ENCODE measurements at places on chromosomes 16 and 17.
A peak's percentile ranks its signal among the peaks of the same experiment; 100 is the strongest.

- DNase-seq, result no peak
These were observed 26.1 kb downstream of the SLC25A10 start for GRCh38 chr17:81737947-81738800.

DNA sequence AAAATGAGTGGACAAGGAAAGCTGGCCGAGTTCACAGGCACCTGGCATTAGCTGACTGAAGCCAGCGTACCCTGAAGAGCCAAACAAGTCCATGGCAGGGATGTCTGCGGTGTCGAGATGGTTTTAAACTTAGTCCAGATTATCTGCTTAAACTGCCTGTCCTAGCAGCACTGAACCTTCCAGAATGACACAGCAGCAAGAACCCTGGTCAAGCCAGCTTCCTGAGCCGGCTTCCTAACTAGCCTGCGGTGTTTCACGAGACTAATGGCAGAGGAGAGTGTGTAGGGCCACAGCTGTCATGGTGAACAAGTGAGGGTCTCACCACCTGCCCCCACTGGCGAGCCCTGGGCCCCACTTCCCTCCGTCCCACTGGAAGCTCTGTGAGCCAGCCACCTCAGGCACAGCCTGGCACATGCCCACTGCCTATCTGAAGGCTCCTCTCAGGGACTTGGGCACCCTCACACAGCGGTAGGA is 28.8 kb upstream of the MTSS2 start:
- DNase-seq, result peak; percentile 87

- DNase-seq, result no peak
These were observed 85.2 kb downstream of the GLG1 start for GRCh38 chr16:74521691-74522090.

GRCh38 chr16:81447383-81448101 is 2.9 kb downstream of the CMIP start:
- DNase-seq, result no peak

DNA sequence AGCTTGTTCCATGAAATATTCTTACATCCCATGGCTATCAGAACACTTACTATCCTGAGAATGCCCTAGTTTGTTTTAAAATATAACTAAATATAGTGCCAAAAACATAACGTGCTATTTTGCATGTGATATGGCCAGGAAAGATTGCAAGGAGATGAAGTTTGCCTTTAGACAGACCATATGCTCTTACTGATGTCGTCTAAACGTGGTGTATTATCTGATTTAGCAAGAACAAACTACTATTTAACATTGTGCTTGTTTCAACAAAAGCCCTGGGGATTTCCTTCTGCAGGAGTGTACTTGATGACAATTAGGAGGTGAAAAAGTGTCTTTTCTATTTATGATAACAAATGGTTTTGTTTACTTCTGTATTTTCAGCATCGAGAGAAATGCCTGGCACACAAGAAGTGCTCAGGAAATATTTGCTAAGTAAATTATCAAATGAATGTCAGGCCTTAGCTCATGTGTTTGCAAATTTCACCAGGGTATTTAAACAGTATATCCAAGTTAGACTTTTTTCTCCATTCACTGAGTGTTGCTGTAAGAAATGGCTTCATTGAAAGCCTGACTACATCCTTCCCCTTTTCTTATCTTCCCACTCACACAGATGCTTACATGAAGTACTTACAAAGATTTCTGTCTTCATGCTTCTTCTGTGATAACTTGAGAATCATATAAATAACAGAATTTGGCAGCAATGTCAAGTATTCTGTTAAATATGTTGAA is 1033.6 kb downstream of the CDH8 start:
- no peak for DNase-seq

- peak; percentile 80 for DNase-seq
These were observed 4.3 kb downstream of the THOC6 start for GRCh38 chr16:3027983-3028715.

DNA sequence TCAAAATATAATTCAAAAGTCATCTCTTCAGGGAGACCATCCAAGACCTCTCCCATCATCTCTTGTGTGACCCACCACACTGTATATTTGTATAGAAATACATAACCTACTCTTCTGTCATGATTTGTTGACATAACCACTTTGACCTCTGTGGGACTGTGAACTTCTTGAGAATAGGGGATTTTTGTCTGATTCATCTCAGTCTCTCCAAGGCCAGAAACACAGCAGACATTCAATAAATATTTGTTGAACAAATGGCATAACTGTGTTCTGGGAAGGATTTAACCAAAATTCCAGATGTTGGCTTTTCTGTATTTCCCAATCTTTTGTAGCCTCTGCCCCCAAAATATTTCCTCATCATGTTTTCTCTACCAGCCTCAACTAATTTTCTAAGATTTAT is 169.7 kb downstream of the CDH11 start:
- DNase-seq, result no peak

DNA sequence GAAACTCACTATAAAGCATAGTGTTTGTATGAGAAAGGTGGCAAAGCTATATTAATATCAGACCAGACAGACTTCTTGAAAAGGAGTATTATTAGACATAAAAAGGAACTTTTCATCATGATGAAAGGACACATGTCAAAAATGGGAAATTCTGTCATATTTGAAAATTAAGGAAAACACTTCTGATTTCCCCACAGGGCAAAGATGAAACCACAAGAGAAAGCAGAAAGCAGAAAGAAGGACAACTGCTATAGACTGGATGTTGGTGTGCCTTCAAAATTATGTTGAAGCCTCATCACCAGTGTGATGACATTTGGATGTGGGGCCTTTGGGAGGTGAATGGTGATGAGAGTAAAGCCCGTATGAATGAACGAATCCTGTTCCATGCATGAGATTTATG is 193.0 kb downstream of the STX8 start:
- DNase-seq, result no peak

GRCh38 chr16:12453832-12454231 is 349.9 kb downstream of the CPPED1 start:
- no peak for DNase-seq

DNA sequence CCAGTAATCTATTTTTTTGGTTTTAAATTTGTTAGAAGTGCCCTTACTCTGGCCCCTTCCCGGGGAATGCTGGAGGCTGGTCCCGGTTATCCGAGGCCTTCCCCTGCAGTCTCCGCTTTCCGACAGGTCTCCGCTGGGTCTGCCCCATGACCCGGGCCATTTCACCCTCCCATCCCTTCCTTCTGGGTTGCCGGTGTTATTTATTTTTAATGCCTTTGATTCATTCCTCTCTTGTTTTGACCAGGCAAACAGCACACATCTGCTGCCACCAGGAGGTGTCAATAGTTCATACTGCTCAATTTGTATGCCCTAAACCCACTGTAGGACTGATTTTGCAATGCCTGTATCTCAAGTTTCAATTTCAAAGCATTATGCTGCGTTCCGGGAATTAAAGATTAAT is 113.2 kb upstream of the IRX5 start:
- no peak for DNase-seq

- no peak for DNase-seq
These were observed 2.1 kb upstream of the ADCY7 start for GRCh38 chr16:50263940-50264929.

- no peak for DNase-seq
These were observed 8.1 kb downstream of the CRISPLD2 start for GRCh38 chr16:84827897-84828296.
